ENCODE measurements at places on chromosomes 16 and 17. TPM values are rescaled to one million over a fixed set of nuclear protein-coding genes. Genes with fewer than 3 reads are reported as not detected.

TPSG1 gene
- total RNA-seq, result not detected

ACSM2A gene
- not detected for total RNA-seq

PEX12 gene
- total RNA-seq, result 5.0 TPM

DPEP3 gene
- not detected for total RNA-seq

SALL1 gene
- not detected for total RNA-seq

BAHCC1 gene
- 0.08 TPM for total RNA-seq

GRCh38 chr16:21162661-21163151, 4.2 kb downstream of the LDAF1 start:
- no peak for DNase-seq
- H3K4me3 ChIP-seq, result no peak overlapping the region
- no peak overlapping the region for H3K27ac ChIP-seq
- H3K4me1 ChIP-seq, result peaks cover 8% of the 10 kb centered on the region
- no peaks in the 10 kb centered on the region for H3K27me3 ChIP-seq

- no peak overlapping the region for H3K27ac ChIP-seq
- no peak overlapping the region for H3K4me3 ChIP-seq
- H3K4me1 ChIP-seq, result peaks cover 8% of the 10 kb centered on the region
- H3K27me3 ChIP-seq, result no peaks in the 10 kb centered on the region
Observed at GRCh38 chr16:8647721-8648318, 26.3 kb downstream of the METTL22 start.

- H3K4me3 ChIP-seq, result no peak overlapping the region
- no peaks in the 10 kb centered on the region for H3K27me3 ChIP-seq
- no peak overlapping the region for H3K27ac ChIP-seq
Observed at GRCh38 chr16:83389751-83390150, 418.0 kb upstream of the HSBP1 start.

DNA sequence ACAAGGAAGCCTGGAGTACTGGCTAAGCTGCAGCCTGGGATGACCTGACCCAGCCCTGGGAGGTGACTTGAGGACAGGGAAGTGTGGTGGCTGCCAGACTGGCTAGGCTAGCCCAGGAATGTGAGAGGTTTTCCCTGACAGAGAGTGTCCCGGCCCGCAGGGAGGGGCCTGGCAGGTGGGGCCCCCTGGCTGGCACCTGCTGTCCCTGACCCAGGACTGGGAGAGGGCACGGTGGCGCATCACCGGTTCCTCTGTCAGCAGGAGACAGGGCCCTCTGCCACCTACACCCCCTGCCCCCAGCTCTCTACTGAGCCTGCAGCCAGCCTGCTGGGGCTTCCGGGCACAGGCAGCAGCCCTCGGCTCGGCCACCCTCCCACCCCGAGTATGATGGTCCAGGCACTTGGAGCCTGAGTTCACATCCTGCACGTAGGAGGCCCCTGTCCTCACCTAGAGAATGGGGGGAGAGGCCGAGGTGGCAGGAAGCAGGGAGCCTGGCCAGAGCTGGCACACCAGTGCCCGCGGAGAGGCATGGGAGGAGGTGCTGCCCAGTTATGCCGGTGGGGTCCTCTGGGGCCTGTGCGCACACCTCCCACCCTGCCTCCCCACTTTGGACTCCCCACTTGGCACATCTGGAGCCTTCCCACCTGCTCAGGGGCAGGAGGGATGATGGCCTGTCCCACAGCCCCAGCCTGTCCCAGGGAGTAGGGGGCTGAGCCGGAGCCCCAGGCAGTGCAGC, 528 bp downstream of the PRSS27 start:
- DNase-seq, result no peak
- peaks cover 6% of the 10 kb centered on the region for H3K27me3 ChIP-seq
- H3K36me3 ChIP-seq, result no peaks in the 10 kb centered on the region
- no peaks in the 10 kb centered on the region for H3K4me1 ChIP-seq
- no peak overlapping the region for H3K27ac ChIP-seq

GRCh38 chr17:56699186-56699894, 105.8 kb downstream of the NOG start:
- peaks cover 31% of the 10 kb centered on the region for H3K27me3 ChIP-seq
- H3K27ac ChIP-seq, result no peak overlapping the region
- H3K36me3 ChIP-seq, result no peaks in the 10 kb centered on the region
- H3K4me3 ChIP-seq, result no peak overlapping the region

GRCh38 chr16:29840240-29840639, 20.0 kb downstream of the MVP start:
- DNase-seq, result no peak
- H3K27ac ChIP-seq, result no peak overlapping the region
- no peaks in the 10 kb centered on the region for H3K27me3 ChIP-seq
- no peaks in the 10 kb centered on the region for H3K4me1 ChIP-seq
- peaks cover 35% of the 10 kb centered on the region for H3K36me3 ChIP-seq

- H3K4me1 ChIP-seq, result peaks cover 60% of the 10 kb centered on the region
- peak overlapping the region; percentile 71 for H3K4me3 ChIP-seq
- peak; percentile 83 for DNase-seq
- peaks cover 3% of the 10 kb centered on the region for H3K36me3 ChIP-seq
- peak overlapping the region; percentile 98 for H3K27ac ChIP-seq
Observed at GRCh38 chr16:11224894-11225676, 30.9 kb downstream of the SOCS1 start.

DNA sequence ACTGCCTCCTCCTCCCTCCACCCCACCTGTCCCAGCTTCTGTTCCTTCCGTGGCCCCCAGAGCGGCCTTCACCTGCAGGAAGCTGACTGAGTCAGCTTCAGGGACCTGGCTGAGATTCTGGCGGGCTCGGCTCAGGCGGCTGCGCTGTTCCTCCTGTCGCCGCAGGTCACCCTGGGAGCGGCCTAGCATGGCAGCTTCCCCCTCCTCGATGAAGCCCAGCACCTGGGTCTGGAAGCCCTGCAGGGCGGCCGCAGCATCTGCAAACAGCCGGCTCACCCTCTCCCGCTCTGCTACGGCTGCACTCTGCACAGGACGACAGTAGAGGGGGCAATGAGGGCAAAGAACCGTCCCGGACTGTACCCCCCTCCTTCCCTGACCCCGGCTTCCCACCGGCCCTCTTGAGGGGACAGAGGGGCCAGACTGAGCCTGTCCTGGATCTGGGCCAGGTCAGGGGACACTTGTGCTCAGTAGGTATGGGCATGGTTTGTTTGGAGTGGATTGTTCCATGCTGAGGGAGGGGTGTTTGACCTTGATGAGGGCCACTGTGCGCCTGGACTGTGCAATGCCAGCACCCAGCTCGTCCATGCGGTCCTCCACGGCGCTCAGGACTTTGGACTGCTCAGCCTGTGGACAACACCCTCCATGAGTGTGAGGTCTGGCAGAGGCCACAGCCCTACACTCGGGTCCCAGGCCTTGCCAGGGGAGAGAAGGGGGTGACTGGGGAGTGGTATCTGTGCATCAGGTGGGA, 2.0 kb downstream of the TRIM47 start:
- peaks cover 12% of the 10 kb centered on the region for H3K27me3 ChIP-seq
- H3K36me3 ChIP-seq, result peaks cover 2% of the 10 kb centered on the region

GRCh38 chr16:3149630-3150345, 15.0 kb downstream of the ZNF213 start:
- no peaks in the 10 kb centered on the region for H3K36me3 ChIP-seq
- peak overlapping the region; percentile 81 for H3K27ac ChIP-seq
- peak; percentile 31 for DNase-seq
- peaks cover 10% of the 10 kb centered on the region for H3K27me3 ChIP-seq

DNA sequence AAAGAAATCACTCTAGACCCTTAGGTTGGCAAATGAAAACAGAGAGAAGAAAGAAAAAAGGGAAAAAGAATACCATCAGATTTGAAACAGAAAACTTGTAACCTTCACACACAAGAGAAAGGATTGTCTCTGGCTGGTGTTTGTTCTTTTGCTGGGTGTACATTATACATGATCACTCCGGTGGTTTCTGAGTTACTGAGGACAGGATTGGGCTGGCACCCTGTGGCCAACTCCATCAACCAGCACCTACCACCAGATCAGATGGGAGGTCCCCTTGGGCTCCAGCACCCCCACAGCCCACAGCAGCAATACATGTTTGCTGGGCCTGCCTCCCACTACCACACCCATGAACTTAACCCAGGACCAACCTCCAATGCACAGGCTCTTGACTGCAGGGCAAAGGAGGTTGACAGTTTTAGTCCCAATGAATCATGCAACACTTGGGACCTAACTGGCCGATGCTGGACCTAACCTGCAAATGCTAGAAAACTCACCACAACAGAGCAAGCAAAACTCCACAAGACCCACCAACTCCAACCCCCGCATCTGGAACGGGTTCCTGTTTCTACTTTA, 308.3 kb downstream of the SOX9 start:
- no peaks in the 10 kb centered on the region for H3K4me1 ChIP-seq
- no peaks in the 10 kb centered on the region for H3K36me3 ChIP-seq
- H3K27me3 ChIP-seq, result peaks cover 4% of the 10 kb centered on the region

GRCh38 chr16:84247331-84247730, 7.5 kb upstream of the KCNG4 start:
- no peaks in the 10 kb centered on the region for H3K36me3 ChIP-seq
- no peak for DNase-seq

DNA sequence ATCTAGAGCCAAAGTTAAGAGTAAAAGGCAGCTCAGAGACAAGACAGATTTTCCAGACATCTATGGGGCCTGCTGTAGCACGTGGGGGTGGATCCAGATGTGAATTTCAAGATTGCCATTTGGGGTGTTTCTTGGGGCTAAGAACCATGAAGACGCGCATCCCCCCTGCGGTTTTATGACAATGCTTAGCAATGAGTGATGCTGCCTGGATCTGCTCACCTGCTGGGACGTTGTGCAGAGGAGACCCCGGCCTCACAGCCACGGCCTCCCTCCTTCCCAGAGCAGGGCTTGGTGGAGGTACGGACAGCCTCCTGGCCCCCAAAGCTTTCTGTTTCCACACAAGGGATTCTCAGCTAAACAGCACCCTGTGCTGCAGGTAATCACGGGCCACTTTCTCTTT, 151.5 kb upstream of the DYNLRB2 start:
- no peak overlapping the region for H3K4me3 ChIP-seq
- H3K4me1 ChIP-seq, result no peaks in the 10 kb centered on the region
- H3K27ac ChIP-seq, result no peak overlapping the region

DNA sequence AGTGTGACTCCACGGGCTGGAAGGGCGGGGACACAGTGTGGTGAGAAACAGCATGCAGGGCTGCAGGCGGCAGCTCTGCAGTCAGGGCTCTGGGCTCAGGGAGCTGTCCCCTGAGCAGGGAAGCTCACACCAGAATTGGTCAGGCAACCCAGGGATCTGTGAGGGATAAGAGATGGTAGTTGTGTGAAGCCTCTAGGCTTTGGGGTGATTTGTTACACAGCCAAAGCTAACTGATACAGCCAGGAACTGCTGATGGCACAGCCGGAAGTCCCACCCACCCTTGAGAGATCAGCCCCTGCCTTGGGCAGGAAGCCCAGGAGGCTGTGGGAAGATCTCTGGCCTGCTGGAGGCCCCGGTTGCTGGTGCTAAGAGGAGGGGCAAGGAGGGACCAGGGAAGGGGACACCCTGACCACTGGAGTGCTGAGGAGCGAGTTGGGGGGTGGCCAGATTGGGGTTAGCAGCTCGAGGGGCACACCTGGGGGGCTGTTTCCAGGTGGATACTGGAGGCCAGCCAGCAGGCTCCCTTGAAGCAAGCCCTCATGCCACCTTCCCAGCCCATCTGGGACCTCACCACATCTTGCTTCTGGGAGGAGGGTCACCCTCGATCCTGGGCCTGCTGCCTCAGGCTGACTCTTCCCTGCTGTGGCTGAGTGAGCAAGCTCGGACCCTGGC, 25.2 kb downstream of the NPTX1 start:
- H3K27ac ChIP-seq, result no peak overlapping the region
- H3K27me3 ChIP-seq, result no peaks in the 10 kb centered on the region
- peaks cover 23% of the 10 kb centered on the region for H3K4me1 ChIP-seq
- no peak for DNase-seq

GRCh38 chr17:32161506-32162365, 19.4 kb downstream of the RHOT1 start:
- no peaks in the 10 kb centered on the region for H3K4me1 ChIP-seq
- no peak overlapping the region for H3K27ac ChIP-seq
- H3K27me3 ChIP-seq, result no peaks in the 10 kb centered on the region
- H3K36me3 ChIP-seq, result peaks cover 18% of the 10 kb centered on the region

- H3K36me3 ChIP-seq, result peaks cover 36% of the 10 kb centered on the region
- no peaks in the 10 kb centered on the region for H3K4me1 ChIP-seq
- H3K4me3 ChIP-seq, result no peak overlapping the region
- DNase-seq, result no peak
- no peak overlapping the region for H3K27ac ChIP-seq
- H3K27me3 ChIP-seq, result no peaks in the 10 kb centered on the region
Observed at GRCh38 chr16:4814046-4814445, 11.6 kb upstream of the ROGDI start.

- no peaks in the 10 kb centered on the region for H3K36me3 ChIP-seq
- peak; percentile 76 for DNase-seq
- peak overlapping the region; percentile 94 for H3K27ac ChIP-seq
Observed at GRCh38 chr17:7329997-7330637, 982 bp upstream of the NEURL4 start.

DNA sequence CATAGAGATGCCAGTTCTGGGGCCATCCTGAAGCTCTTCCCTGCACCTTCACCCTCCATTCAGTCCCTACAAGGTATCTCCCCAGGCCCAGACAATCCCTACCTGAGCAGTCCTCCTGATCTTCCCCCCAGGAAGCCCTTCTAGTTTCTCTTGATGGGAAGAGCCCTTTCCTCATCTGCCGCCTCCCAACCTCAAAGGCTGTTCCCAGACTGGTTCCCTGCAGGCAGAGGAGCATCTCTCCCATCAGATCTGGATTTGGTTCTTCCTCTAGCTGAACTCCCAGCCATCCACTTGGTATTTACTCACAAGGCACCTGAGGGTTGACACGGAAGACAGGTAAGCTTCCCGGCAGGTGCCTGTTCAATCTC, 24.6 kb upstream of the PHB1 start:
- H3K4me1 ChIP-seq, result no peaks in the 10 kb centered on the region
- H3K4me3 ChIP-seq, result no peak overlapping the region
- no peaks in the 10 kb centered on the region for H3K36me3 ChIP-seq
- no peak for DNase-seq
- H3K27ac ChIP-seq, result no peak overlapping the region
- peaks cover 44% of the 10 kb centered on the region for H3K27me3 ChIP-seq

DNA sequence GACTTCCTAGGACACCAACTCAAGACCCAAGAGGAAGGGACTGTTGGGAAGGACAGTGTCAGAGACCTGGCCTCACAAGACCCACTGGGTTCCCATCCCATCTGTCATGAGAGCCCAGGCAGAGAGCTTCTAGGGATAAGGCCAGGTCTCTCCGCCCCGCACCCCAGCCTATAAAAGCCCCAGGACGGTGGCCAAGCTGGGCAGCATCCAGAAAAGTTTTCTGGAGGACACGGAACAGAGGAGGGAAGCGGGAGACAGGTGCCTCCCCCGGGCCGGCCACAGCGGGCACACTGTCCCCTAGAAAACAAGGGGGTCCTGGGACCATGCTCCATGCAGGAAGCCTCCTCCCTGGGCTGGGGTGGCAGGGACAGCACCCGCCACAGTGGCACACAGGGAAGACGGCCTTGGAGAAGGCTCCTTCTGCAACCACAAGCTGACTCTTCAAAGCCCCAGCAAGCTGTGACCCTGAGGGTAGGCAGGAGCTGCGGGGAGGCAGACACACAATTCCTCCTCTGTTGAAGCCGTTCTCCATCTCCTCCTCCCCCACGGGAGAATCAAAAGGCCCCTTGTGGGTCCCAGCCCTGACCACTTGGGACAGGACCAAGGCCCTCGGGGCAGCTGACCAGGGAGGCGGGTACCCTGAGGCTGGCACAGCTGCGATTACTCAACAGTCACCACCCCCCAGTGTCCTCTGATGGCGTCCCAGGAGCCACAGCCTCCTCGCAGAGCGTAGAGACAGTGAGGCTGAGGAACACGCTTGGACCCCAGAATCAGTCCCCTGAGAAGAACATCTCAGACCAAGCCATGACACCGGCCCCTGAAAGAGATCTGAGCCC, 26.1 kb downstream of the TRPV3 start:
- H3K4me3 ChIP-seq, result no peak overlapping the region
- no peaks in the 10 kb centered on the region for H3K4me1 ChIP-seq
- peaks cover 8% of the 10 kb centered on the region for H3K27me3 ChIP-seq
- no peaks in the 10 kb centered on the region for H3K36me3 ChIP-seq

GRCh38 chr16:31074814-31075183, 577 bp downstream of the ZNF646 start:
- H3K27ac ChIP-seq, result peak overlapping the region; percentile 96
- no peak for DNase-seq
- peak overlapping the region; percentile 97 for H3K4me3 ChIP-seq
- no peaks in the 10 kb centered on the region for H3K27me3 ChIP-seq
- H3K36me3 ChIP-seq, result peaks cover 32% of the 10 kb centered on the region
